ENCODE measurements at places on chromosomes 1 and 21. TPM values are rescaled to one million over a fixed set of nuclear protein-coding genes. Genes with fewer than 3 reads are reported as not detected.
A peak's percentile ranks its signal among the peaks of the same experiment; 100 is the strongest.

- no peaks in the 10 kb centered on the region for H3K36me3 ChIP-seq
- no peak overlapping the region for H3K27ac ChIP-seq
- H3K4me3 ChIP-seq: no peak overlapping the region
Observed at GRCh38 chr1:81407000-81407821, 393.5 kb upstream of the ADGRL2 start.

GRCh38 chr1:218069180-218069579 is 215.9 kb upstream of the RRP15 start:
- no peaks in the 10 kb centered on the region for H3K4me1 ChIP-seq
- H3K4me3 ChIP-seq: no peak overlapping the region
- no peaks in the 10 kb centered on the region for H3K27me3 ChIP-seq
- DNase-seq: no peak
- H3K36me3 ChIP-seq: no peaks in the 10 kb centered on the region

DNA sequence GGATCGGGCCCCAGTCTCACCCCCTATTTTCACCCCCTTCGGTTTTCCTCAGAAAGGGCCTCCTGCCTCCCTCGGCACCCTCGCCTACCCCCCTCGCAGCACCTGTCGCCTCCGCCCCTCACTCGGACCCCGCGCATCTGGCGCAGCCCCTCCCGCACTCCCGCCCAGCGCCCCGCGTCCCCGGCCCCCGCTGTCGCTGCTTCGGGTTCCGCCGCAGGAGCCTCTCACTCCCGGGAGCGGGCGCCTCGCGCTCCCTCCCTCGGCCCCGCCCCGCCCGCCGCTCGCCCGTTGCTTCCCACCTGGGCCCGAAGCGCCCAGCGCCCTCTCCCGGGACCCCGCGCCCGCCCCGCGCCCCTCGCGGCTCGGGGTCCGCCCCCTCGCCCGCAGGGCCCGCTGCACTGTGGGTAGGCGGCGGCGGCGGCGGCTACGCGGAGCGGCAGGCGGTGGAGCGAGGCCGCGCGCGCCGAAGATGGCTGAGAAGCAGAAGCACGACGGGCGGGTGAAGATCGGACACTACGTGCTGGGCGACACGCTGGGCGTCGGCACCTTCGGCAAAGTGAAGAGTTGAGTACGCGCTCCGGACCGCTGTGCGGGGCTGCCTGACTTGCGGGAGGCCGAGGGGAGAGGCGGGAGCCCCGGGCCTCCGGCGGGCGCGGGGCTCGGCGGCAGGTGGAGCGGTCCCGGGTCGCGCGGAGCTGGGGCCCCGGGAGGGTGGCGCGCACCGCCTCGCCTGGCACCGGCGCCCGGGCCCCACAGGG is at the start of gene PRKAA2:
PRKAA2 (plus strand) TSS at position 396 of the 758 bp plus-strand sequence; CDS start at position 470, 74 bp downstream.
- H3K36me3 ChIP-seq: no peaks in the 10 kb centered on the region
- peaks cover 24% of the 10 kb centered on the region for H3K27me3 ChIP-seq
- H3K27ac ChIP-seq: peak within 1 kb of the TSS; percentile 55
- H3K4me3 ChIP-seq: peak within 1 kb of the TSS; percentile 78
- H3K4me1 ChIP-seq: peaks cover 19% of the 10 kb centered on the region

DNA sequence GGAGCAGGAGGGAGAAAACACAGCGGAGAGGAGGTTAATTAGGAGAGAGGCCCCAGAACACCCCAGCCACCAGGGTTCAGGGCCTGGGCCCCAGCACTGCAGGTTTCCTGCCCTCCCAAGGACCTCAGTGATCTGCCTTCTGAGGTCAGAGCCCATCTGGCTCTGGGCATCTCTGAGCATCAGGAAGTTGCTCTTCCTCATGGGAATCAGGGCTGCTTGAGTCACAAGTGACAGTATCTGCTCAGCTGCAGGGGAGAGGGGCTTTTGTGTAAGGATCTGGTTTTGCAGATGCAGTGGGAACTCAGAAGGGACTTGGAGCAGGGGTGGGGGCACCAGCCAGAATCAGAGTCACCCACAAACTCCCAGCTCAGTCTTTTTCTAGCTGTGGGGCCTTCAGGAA is 472.1 kb downstream of the PTPRU start:
- no peak for DNase-seq
- H3K4me3 ChIP-seq: no peak overlapping the region
- no peaks in the 10 kb centered on the region for H3K27me3 ChIP-seq
- peak overlapping the region; percentile 13 for H3K27ac ChIP-seq

GRCh38 chr1:224594851-224595250 is 21.3 kb upstream of the CNIH3 start:
- DNase-seq: no peak
- no peak overlapping the region for H3K4me3 ChIP-seq
- no peak overlapping the region for H3K27ac ChIP-seq
- H3K36me3 ChIP-seq: no peaks in the 10 kb centered on the region
- no peaks in the 10 kb centered on the region for H3K4me1 ChIP-seq

- H3K27me3 ChIP-seq: no peaks in the 10 kb centered on the region
- no peak overlapping the region for H3K27ac ChIP-seq
- H3K36me3 ChIP-seq: no peaks in the 10 kb centered on the region
- DNase-seq: no peak
Observed at GRCh38 chr1:184622136-184622823, 132.4 kb downstream of the EDEM3 start.

DNA sequence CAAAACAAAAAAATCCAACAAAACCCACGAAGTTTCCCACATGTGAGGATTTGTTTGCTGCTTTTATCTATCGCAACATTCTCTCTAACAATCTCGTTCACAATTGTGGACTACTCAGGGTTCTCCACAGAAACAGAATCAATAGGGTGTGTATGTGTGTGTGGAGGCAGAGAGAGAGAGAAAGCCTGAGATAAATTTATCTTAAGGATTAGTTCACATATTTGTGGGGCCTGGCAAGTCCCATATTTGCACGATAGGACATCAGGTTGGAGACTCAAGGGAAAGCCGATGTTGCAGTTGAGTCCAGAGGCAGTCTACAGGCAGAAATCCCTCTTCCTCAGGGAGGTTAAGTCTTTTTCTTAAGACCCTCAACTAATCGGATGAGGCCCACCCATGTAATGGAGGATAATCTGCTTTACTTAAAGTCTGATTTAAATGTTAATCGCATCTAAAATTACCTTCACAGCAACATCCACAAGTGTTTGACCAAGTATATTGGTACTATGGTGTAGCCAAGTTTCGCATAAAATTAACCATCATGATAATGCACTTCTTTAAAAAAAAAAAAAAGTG is 31.7 kb downstream of the ADAMTS1 start:
- H3K27ac ChIP-seq: no peak overlapping the region
- no peak overlapping the region for H3K4me3 ChIP-seq
- DNase-seq: no peak
- H3K27me3 ChIP-seq: no peaks in the 10 kb centered on the region
- H3K4me1 ChIP-seq: no peaks in the 10 kb centered on the region

DNA sequence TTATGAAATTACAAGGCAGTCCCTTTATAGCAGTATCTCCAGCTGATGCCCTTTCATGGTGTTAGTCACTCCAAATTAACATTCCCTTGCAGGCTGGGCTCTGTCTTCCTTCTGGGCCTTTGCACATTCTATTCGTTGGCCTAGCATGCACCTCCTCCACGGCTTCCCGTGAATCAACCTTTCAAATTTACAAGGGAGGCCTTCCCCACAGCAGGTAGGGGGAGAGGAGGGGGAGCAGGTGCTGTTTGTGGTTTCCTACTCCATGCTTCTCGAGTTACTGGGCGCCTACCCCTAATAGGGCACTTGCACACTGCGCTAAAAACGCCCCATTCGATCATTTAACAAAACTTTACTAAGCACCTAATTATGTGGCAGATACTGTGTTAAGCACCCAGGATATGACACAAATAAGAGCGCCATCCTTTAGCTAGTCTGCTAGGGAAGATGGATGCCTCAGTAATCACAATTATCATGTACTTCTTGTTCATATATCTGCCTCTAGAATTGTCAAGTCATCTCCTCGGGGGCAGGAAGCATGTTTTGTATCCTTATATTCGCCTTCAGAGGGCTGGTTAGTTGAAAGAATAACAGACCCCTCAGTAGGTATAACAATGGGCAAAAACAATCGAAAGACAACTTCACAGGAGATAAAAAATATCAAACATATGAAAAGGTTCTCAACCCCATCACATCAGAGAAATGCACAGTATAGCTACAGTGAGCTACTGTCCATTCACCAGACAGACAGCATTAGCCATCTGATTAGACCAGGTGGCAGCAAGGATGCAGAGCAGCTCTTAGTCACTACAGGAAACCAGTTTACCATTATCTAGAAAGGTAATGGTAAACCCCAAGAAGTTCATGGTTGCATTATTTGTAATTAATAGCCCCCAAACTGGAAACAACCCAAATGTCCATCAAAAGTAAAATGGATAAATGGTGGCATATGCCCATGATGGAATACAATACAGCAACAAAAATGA is 1.7 kb upstream of the ADAR start:
- no peaks in the 10 kb centered on the region for H3K27me3 ChIP-seq
- H3K4me1 ChIP-seq: peaks cover 46% of the 10 kb centered on the region
- DNase-seq: peak; percentile 51
- peak overlapping the region; percentile 91 for H3K27ac ChIP-seq
- H3K36me3 ChIP-seq: no peaks in the 10 kb centered on the region

- no peak for DNase-seq
- no peaks in the 10 kb centered on the region for H3K27me3 ChIP-seq
- H3K36me3 ChIP-seq: no peaks in the 10 kb centered on the region
- H3K4me1 ChIP-seq: peaks cover 7% of the 10 kb centered on the region
- no peak overlapping the region for H3K4me3 ChIP-seq
- no peak overlapping the region for H3K27ac ChIP-seq
Observed at GRCh38 chr1:208047476-208047934, 136.6 kb upstream of the CD34 start.

GRCh38 chr1:109253803-109254620 is 4.7 kb downstream of the CELSR2 start:
- H3K27ac ChIP-seq: peak overlapping the region; percentile 87
- H3K36me3 ChIP-seq: no peaks in the 10 kb centered on the region
- H3K4me1 ChIP-seq: peaks cover 53% of the 10 kb centered on the region
- peak; percentile 77 for DNase-seq

DNA sequence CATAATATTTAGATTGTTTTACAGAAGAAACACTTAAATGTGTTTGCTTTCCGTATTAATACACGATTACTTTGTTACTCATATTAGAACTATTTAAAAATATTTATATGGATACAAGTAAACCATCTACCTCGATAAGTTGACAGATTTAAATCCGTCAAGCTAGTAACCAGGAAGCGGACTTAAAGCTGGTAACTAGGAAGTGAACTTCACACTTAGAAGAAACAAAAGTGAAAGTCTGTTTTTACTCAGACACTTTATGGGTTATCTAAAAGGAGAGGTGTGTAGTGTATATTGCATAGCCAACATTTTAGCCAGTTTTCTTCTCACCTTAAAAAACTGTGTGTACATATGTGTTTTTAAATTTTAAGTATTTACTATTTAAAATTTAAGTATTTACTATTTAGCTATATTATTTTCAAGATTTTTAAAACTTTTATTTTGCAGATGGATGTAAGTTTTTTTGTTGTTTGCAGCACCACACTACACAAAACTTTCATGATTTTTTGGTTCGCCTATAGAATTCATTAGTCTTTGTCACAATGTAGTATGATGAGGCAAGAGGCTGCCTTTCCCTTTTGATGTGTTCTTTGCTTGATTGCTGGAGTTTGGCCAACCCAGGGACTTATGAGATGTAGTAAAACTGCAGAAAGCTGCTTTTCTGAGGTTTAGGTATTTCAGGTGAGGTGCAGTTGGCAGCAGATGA is 2.7 kb downstream of the USP25 start:
- H3K4me3 ChIP-seq: no peak overlapping the region
- H3K36me3 ChIP-seq: no peaks in the 10 kb centered on the region
- DNase-seq: no peak
- peaks cover 14% of the 10 kb centered on the region for H3K4me1 ChIP-seq
- peaks cover 11% of the 10 kb centered on the region for H3K27me3 ChIP-seq

DNA sequence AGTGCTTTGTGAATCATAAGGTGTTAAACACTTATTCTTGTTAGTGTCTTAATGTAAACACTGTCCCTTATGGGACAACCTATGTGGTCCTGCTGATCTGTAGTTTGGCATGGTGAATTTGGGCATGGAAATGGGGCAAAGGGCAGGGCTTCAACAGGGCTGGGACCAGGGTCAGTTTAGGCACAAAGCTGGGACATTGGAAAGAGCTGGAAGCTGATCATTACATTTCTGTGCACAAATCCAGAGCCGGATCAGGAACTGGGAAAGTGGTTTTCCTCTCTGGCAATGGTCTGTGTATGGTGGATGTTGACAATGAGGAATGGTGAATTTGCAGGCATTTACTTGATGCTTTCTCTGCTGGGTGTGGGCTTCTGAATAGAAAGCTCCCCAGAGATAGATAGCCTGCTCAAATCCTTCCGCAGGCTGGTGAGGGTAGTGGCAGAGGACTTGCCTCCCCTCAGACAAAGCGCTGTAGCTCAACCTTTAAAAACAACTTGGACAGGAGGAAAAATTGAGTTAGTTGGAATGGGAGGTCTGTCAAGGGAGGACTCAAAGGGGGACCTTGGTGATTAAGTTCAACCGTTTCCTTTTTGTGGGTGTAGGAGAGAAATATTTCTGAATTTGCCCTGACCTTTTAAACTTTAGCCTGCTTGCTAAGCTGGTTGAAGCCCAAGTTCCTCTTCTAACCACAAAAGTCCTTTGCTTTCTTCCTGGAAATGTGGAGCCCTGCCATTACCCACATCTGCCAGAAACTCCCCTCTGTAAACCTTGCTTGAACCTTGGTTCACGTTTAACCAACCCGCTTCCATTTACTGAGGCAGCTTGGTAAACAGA is 35.3 kb downstream of the HLX start:
- H3K27me3 ChIP-seq: no peaks in the 10 kb centered on the region
- no peak for DNase-seq
- no peak overlapping the region for H3K27ac ChIP-seq
- H3K36me3 ChIP-seq: no peaks in the 10 kb centered on the region

DNA sequence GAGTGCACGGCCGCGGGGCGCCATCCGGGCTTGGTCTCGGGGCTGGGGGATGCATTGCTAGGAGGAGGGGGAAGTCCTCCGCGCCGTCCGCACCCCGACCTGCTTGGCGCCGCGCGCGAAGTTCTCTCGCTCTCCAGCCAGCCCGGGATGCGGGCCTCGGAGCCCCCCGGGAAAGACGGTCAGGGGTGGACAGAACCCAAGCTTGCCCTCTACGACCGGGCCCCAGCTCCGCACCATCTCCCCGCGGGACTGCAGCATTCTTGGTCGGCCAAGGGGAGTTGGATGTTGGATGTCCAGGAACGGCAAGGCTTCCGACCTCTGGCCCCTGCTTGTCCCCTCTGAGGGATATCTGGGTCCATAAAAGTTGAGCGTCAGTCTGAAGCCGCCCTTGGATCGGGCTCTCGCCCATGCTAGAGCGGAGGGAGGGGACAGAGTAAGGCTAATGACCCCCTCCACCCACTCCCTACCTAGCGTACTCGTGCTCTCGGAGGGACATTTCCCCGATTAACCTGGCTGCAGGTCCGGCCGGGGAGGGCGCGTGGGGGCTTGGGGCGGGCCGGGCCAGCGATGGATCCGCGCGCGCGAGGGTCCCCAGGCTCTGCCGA is 522 bp downstream of the DISP3 start:
- peak overlapping the region; percentile 96 for H3K4me3 ChIP-seq
- peaks cover 6% of the 10 kb centered on the region for H3K4me1 ChIP-seq
- DNase-seq: peak; percentile 44
- H3K27me3 ChIP-seq: peaks cover 62% of the 10 kb centered on the region

Gene DAP3
- 70.9 TPM for total RNA-seq

Gene HCN3
- total RNA-seq: 5.9 TPM
